8988T (cell line): ENCODE measurements at places on chromosomes 5 and 9.

- no peak for DNase-seq
Observed at GRCh38 chr5:145948921-145949320, 12.5 kb downstream of the SH3RF2 start.

- no peak for DNase-seq
Observed at GRCh38 chr5:173056783-173057061, 570 bp downstream of the CREBRF start.

DNA sequence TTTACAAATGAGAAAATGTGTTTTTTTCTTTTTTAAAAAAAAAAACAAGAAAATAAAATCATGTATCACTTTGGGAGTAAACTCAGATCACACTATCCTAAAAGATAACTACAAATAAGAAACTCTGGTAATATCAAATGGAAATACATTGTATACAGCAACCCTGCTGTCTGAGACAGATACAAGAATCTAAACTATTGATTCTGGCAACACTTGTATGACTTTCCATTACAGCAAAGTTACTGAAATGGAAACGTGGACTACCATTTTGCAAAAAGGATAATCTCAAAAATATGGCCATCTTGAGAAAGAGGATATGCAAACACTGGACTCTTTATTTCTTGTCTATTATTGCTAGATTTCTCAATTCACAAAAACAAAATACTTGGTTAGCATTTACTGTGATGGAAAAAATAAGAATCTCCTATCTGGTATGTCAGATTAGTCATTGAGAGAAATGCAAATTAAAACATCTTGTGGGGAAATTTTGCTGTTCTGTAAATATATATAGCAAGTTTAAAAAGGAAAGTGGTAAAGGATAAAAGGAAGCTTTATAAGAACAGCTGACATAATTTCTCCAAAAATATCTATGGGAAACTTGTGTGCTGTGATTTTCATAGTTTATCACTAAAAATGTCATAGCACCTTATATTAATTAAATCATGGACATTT is 112.9 kb upstream of the FER start:
- no peak for DNase-seq

DNA sequence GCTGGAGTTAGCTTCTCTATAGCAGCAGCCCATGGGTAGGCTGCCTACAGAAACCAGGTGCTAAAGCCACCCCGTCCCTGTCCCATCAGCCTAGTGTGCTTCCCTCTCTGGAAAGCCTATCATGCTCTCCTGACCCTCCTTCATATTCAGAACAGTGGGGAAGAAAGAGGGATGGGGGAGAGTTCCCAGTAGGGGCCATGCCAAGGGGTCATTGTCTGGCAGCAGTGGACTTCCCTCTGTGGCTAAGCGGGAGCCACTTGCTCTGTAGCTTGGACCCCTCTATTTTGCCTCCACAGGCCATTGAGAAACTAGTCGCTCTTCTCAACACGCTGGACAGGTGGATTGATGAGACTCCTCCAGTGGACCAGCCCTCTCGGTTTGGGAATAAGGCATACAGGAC is 17.5 kb downstream of the PTPA start:
- no peak for DNase-seq

GRCh38 chr9:71243951-71244350 is 122.5 kb upstream of the TRPM3 start:
- no peak for DNase-seq

- no peak for DNase-seq
Observed at GRCh38 chr5:153147891-153148623, 342.4 kb upstream of the GRIA1 start.

DNA sequence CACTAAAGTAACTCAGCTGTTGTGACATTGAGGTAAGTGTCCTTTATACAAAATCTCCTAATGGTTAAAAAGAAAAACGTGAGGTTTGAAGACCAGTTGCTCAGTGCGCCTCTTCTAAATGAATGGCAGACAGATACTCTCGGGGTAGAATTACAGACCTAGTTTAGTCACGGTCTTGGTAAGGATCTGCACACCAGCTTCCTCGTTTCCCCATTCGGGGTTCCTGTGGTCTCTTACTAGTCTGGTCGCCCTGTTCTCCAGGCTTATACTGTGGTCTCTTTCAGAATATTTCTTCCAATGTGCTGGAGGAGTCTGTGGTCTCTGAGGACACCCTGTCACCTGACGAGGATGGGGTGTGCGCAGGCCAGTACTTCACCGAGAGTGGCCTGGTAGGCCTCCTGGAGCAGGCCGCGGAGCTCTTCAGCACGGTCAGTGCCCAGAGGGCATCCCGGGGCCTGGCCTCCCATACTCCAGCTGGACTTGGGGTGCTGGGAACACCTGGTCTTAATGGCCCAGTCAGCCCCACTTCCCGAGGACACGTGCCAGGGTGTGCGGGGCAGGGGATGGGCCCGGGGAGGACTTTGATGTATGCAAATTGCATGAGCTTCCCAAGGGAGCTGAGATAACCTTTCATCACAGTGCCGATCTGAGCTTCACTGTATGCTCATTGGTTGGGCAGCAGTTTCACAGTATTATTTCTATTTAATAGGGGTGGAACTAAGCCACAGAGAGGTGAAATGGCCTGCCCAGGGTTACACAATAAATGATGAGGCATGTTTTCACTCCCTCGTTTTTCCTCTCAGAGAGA is 224.5 kb downstream of the DOCK8 start:
- DNase-seq, result no peak

DNA sequence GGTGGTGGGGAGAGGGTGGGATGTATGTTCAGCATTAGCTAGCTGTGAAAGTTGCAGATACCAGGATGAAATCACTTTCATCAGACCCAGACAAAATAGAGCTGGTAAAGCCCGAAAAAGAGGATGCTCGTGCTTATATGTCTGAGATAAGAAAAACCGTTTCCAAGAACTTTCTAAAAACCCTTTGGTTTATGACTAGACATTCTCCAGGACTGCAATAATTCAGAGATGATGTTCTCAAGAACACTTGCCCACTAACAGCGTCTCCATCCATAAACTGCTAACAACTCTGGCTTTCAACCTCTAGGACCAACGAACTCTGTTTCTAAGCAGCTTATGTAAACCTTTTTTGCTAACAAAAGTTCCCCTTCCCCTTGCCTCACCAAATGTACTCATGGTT is 8.4 kb upstream of the AMACR start:
- no peak for DNase-seq

GRCh38 chr5:140318792-140319191 is 15.9 kb upstream of the PFDN1 start:
- DNase-seq, result no peak

- no peak for DNase-seq
Observed at GRCh38 chr5:72922422-72922821, 33.4 kb upstream of the FCHO2 start.

DNA sequence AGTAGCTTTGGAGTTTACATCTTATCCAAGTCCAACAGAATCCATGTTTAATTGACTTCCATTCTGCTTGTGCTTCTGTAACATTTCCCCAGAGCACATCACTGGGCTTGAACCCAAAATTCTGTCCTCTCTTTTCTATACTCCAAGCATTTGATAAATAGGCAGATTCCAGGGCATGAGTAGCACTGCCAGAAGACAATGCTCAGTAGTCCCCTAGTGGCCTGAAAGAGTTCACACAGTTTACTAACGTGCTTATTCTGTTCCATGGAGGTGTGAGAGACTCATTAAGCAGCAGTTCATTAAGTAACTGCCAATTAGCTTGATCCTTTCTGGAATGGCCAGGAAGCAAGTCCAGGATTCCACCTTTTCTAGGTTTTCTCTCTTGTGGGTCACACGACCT is 9.4 kb upstream of the GABRA6 start:
- DNase-seq, result no peak

DNA sequence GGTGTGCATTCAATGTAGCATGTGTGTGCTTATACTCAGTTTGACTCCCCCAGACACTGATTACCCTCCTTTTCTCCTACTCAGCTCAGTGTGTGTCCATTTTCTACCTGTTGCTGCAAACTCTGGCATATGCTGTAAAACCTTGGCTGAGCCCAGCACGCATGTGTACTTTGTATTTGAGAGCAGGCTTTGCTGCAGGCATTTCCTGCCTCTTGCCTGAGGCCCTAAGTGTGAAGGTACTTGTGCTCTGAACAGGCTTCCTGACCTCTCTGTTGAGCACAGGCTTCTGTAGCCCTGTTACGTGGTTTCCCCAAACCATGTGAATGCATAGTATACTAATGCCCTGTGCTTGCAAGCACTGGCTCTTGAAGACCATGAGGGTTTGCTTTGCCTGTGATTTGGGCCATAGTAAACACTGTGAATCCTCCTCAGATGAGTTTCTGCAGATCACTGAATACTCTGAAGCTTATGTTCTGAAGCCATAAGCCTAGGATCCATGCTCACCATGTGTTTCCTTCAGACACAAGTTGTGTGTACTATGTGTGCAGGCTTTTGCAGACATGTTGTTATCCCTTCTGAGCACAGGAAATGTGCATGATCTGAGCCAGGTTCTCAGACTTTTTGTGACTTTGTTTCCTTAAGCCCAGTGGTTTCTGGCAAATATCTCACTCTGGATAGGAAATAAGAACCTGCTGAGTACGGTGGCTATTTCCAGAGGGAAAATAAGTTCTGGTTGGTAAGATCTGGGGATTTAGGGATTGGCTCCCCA is 124.9 kb upstream of the RUSC2 start:
- no peak for DNase-seq

- DNase-seq, result no peak
Observed at GRCh38 chr5:133993185-133993936, 11.4 kb downstream of the VDAC1 start.

GRCh38 chr5:172142709-172143215 is 45.3 kb downstream of the STK10 start:
- no peak for DNase-seq

DNA sequence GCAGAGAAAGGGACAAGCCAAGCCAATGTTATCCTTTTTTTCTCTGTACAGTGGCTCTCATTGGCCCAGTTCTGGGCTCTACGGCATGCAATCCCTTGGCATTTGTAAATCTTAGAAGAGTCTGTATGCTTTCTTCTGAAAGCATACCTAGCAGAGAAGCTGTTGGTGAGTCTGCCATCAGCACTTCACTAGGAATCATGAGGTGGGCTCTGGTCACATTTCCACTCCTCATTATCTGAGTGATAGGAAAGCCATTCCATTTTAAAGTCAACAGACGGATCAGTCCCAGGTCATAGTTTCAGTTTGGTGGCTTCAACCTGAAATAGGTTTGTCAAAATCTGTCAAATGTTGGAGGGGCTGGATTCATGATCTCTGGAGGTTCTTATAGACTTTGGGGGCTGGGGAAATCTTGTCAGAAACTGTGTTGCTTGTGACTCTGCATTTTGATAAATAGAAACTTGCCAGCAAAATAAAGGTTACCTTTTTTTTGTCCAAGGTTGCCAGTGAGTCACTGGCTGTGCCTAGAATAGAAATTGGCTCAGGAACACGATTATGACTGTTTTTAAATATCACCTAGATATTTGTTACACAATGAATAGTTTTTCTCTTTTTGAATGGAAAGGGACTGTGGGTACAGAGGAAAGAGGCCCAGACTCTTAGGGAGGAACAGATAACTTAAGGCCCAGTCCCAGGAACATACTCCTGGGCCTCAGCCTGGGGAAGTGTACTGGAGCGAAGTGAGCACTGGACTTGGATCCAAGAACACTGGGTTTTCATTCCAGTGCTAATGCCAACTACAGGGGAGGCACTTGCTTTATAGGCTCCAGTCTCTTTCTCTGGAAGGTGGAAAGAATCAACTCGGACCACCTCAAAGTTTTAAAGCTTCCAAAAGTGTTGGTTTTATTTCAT is 183.1 kb downstream of the NMUR2 start:
- DNase-seq, result no peak
